Vagina (tissue), 2 donors: ENCODE measurements at places on chromosomes 13 and 19.

DNA sequence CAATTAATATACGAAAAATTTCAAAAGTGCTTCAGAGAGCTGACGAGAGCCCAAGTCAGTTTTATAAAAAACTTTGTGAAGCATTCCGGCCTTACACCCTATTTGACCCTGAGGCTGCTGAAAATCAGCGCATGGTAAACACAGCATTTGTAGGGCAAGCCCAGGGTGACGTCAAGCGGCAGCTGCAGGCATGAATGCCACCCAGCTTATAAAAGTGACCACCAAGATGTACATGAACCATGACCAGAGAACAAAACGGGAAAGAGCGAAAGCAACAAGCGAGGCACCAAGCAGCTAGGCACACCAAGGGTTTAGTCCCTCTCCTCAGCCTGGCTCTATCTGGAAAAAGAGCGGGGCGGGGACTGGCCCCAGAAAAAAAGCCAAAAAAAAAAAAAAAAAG, 6.0 kb downstream of the SIGLEC11 start:
- no peak for DNase-seq

GRCh38 chr19:16917401-16917800, 28.6 kb downstream of the F2RL3 start:
- DNase-seq = no peak

GRCh38 chr13:113146750-113147149, 11.7 kb upstream of the PROZ start:
- peak; percentile 71 for DNase-seq

- peak; percentile 47 for DNase-seq
These were observed 63.0 kb upstream of the SOX1 start for GRCh38 chr13:112003941-112004340.

DNA sequence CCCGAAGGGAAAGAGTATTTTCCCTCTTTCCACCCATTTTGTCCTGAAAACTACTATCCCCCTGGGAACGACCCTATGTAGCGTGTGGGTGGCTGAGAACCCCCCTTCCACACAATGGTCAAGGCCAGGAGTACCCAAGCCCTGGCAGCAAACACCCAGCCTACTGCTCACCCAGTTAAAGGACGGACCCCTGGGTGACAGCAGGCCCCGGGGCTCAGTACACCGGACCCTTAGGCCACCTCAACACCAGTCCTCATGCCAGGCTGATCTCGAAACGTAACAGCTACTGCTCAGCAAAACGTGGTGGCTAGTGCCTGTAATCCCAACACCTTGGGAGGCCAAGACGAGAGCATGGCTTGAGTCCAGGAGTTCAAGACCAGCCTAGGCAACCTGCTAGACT, 1.4 kb downstream of the ANKRD27 start:
- no peak for DNase-seq

GRCh38 chr19:29665215-29665825, at the start of gene PLEKHF1:
TSS of gene PLEKHF1 (plus strand) at chr19:29665461. CDS start at chr19:29673840, 8,379 bp downstream.
- peak; percentile 91 for DNase-seq

DNA sequence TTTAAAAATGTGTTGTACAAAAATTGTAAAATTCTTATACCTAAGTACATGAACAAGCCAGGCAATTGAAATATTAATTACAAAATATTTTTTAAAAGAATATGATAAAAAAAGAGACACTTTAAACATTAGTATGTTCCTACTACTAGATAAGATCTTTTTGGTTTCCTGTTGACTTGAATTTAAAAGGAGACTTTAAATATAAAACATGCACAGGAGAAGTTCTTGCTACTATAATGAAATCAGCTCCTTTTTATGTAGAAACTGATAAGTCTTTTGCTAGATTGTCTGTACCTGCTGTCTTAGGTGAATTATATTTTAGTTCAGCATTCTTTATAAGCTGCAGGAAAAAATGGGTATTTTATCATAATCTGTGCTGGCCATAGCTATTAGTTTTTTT, 140.2 kb downstream of the TNFSF13B start:
- DNase-seq = no peak

GRCh38 chr13:51523082-51523518, 61.2 kb upstream of the WDFY2 start:
- no peak for DNase-seq

DNA sequence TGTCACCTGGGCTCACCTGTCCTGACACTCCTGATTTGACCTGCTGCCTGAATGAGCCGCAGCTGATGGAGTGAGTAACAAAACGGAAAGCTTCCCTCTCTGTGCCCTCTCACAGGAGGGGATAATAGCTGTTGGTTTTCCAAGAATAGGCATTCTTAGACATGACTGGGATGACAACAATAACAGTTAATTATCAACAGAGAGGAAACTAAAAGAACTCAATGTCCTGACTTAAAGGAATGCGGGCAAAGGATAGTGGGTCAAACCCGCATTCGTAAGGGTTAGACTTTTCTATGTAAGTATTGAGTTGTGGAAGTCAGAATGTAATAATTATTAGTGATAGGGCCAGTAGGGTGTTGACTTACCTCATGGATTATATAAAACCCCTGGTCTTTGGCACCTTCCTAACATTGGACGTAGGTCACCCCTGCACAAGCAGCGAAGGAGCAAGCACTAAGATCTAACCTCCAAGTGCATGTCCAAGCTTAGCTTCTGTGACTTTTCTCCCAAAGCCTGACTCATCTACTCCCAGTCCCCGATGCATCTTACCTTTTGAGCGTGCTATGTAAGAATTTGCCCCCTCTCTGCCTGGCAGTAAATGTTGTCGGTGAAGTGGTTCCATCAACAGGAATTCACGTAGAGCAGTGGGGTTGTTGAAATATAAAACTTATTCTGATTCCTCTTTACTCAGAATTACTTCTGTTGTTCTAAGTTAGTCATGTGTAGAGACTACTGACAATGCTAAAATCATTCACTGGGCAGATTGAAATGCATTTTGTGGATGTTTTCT, 442.3 kb downstream of the FGF9 start:
- no peak for DNase-seq

GRCh38 chr13:24672141-24673132, 7.8 kb upstream of the ATP12A start:
- DNase-seq = no peak

GRCh38 chr19:2288338-2288817, 6.4 kb upstream of the PEAK3 start:
- no peak for DNase-seq

DNA sequence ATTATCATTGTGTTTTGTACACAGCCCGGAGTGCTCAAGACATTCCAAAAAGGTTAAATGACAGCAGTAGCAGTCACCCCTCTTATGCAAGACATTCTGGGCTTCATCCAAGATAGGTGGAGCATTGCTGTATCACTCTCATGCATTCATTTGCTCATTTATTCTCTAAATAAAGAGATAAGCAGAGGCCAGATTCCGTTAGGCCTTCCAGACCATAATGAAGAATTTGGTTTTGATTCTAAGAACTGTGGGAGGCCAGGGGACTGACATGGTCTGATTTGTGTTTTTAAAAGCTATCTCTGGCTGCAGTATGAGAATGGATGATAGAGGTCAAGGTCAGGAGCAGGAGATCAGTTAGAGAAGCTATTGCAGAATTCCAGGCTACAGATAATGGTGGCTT, 145.8 kb downstream of the KCNRG start:
- DNase-seq = no peak

DNA sequence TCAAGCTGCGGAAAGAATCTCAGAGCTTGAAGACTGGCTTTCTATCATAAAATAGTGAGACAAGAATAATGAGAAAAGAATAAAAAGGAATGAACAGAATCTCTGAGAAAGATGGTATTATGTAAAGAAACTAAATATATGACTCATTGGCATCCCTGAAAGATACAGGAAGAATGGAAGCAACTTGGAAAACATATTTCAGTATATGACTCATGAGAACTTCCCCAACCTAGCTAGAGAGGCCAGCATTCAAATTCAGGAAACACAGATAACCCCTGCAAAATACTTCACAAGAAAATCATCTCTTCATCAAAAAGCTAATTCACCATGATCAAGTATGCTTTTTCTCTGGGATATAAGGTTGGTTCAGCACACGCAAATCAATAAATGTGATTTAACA, 2318.0 kb downstream of the PCDH9 start:
- DNase-seq = no peak

DNA sequence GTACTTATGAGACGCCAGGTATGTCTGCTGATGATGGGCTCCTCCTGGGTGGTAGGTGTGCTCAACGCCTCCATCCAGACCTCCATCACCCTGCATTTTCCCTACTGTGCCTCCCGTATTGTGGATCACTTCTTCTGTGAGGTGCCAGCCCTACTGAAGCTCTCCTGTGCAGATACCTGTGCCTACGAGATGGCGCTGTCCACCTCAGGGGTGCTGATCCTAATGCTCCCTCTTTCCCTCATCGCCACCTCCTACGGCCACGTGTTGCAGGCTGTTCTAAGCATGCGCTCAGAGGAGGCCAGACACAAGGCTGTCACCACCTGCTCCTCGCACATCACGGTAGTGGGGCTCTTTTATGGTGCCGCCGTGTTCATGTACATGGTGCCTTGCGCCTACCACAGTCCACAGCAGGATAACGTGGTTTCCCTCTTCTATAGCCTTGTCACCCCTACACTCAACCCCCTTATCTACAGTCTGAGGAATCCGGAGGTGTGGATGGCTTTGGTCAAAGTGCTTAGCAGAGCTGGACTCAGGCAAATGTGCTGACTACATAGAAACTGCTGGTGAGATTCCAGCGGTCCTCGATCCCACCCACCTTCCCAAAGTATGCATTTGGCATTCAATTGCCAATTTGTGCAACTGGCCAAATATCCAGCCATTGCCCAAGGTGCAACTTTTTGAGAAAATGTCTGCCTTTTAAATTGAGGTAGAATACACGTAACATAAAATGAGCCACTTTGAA, 10.2 kb downstream of the OR2Z1 start:
- DNase-seq = no peak

- DNase-seq = no peak
These were observed 4.2 kb downstream of the GATAD2A start for GRCh38 chr19:19409631-19410030.

GRCh38 chr13:66305961-66306617, 924.0 kb downstream of the PCDH9 start:
- DNase-seq = no peak

DNA sequence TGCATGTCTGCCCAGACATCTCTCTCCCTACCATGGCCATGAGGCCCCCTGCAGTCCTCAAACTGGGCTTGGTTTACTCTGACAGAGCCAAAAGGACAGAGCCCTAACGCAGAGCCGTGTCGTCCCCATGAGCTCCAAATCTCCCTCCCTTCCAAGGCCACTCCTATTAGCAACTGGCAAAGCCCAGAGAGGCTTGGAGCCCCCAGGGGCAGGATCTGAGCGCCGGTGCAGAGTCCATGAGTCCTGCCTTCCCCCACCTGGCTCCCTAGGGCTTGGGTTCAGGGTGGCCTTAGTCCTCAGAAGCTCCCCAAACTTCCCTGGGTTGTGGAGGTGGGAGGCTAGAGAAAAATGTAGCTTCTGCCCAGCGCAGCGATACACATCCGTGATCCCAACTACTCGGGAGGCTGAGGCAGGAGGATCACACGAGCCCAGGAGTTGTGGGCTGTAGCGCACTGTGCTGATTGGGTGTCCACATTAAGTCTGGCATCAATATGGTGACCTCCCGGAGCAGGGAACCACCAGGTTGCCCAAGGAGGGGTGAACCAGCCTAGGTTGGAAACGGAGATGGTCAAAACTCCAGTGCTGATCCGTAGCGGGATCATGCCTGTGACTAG, 7.4 kb upstream of the PGPEP1 start:
- no peak for DNase-seq

GRCh38 chr13:113513761-113514160, 23.2 kb upstream of the DCUN1D2 start:
- no peak for DNase-seq

DNA sequence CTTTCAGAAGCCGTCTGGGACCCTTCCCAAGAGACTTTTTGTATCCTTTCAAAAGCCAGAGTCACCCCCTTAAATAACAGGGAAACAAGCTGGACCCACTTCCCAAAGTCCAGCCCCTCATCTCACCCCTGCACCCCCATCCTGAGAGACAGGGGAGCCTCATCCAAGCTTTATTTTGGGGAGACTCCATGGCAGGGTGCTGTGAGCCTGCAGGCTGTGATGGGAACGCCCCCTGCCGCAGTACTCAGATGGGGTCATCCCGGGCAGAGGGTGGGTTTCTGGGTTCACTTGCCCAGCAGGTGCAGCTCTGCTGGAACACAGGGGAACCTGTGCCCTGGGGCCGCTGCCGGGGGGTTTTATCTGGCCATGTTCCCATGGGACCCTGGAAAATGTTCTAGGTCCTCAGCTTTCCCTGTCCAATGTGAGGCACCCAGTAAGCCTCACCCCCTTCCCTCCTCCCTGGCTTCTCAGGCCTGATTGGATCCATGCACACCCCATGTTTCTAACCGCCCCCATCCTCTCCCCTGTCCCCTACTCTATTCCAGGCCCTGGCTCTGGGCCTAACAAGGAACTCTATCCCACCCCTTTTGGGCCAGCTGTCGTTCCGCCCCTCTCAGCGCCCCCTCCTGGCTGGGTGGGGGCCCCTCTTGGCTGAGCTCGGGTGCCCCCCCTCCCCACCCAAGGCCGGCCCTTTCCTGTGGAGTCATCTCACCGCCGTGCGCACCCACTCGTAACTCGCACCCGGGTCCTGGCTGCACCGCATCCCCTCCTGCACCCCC, 1.0 kb downstream of the HIF3A start:
- DNase-seq = peak; percentile 91

DNA sequence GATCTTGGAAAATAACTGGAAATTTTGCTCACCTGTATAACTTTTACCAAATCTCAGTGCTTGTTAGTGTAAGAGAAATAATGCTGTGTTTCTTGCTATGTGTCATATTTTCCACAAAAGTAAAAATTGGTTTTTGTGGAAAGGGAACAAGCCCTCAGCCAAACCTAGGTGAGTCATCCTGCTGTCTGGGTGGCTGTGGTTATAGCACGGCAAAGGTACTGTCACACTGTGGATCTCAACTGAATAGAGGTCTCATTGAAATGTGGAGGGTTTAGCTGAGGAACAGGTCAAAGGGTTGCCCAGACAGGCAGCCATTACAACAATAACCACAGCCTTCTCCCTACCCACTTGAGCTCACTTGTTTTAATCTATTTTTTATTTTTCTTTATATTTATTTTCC, 338.8 kb upstream of the DACH1 start:
- no peak for DNase-seq

GRCh38 chr13:52353193-52353592, 52.8 kb downstream of the THSD1 start:
- DNase-seq = no peak

- no peak for DNase-seq
These were observed 766.4 kb downstream of the GPC5 start for GRCh38 chr13:92164822-92165221.
